ENCODE measurements at places on chromosomes 2 and 18. TPM values are rescaled to one million over a fixed set of nuclear protein-coding genes. Genes with fewer than 3 reads are reported as not detected.

GRCh38 chr2:231364961-231365810 lies 30.3 kb upstream of the B3GNT7 start:
- no peak for DNase-seq

GRCh38 chr2:180829261-180829660 lies 151.1 kb upstream of the UBE2E3 start:
- DNase-seq: no peak

Gene WDR43
- 18.0 TPM for total RNA-seq

- DNase-seq: no peak
Observed at GRCh38 chr18:7596147-7596546, 29.0 kb downstream of the PTPRM start.

DNA sequence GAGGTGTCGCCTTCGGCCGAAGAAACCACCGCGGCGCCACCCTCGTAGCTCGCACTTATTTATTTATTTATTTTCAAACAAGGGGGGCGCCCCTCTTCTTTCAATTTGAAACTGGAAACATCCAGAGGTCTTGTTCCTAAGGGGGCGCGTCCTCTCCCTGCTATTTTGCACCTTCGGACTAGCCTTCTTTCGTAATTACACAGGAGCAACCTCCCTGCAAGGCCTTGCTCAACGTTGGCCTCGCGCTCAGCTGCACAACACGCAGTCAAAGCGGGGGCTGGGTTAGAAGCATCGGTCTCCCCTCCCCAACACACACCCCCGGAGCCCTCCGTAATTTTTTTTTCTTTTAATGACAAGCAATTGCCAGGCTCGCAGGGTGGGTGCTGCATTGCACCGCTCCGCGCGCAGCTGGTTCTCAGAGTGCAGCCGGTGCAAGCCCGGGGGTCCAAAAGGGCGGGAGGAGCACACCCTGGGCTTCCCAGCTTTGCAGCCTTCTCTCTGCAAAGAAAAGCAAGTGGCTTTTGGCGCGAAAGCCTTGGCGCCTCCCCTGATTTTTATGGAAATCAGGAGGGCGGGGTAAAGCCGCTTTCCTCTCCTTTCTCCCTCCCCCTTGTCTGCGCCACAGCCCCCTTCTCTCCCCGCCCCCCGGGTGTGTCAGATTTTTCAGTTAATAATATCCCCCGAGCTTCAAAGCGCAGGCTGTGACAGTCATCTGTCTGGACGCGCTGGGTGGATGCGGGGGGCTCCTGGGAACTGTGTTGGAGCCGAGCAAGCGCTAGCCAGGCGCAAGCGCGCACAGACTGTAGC lies at the start of gene MYCN:
TSS of gene MYCN (plus strand) at position 697 of the 807 bp plus-strand sequence. CDS start 1,515 bp downstream, outside the sequence.
- peak; percentile 53 for DNase-seq

DNA sequence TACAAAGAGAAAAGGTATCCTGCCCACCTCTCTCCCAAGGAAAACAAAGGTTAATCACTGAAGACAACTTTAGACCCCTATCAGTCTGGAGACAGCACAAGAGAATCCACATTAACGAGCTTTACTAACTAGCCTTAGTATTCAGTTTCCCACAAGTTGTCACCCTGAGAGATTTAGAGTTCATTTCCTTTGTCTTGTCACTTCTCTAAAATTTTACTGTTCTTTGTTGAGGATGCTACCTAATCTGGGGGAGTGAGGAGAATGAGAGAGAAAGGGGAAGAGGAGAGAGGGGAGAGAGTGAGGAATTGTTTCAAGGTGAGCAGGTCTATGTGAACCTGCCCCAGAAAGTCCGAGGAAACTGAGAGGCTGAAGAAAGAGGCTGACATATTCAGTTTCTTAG lies 28.4 kb downstream of the C2orf76 start:
- no peak for DNase-seq

All from left ventricle myocardium superior (tissue), 1 donor.